ENCODE measurements at places on chromosomes 7 and 10.

DNA sequence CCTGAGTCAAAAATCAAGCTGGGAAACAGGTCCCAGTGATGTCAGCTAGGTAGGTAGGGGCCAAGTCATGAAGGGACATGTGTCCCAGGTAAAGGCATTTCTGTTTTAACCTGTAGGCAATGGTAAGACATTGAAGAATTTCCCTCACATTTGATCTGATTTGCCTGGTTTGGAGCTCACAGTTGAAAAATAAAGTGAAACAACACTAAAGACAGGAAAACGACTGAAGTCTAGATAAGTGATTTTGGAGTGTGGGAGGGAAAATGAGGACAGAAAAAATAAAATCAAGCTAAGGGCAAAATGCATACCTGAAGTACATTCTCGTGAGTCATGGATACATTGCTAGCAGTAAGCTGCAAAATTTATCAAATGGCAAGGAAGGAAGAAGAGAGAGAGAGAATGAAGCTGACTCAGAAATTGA is 169.9 kb downstream of the SKIDA1 start:
- no peak for DNase-seq

DNA sequence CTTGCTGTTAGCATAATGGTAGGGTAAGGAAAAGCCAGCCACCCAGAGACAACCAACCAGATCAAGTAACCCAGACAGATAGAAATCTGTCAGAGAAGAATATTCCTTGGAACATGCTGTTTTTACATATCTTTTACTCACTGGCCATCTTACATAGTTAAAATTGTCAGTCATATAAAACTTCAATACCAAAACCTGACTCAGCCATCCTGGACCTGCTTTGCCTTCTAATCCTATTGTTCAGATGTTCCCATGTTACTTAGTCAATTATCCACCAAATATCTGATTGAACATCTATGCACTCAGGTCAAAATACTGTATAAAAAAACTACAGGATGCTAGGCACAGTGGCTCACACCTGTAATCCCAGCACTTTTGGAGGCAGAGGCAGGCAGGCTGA is 466.5 kb upstream of the NRP1 start:
- DNase-seq = no peak

DNA sequence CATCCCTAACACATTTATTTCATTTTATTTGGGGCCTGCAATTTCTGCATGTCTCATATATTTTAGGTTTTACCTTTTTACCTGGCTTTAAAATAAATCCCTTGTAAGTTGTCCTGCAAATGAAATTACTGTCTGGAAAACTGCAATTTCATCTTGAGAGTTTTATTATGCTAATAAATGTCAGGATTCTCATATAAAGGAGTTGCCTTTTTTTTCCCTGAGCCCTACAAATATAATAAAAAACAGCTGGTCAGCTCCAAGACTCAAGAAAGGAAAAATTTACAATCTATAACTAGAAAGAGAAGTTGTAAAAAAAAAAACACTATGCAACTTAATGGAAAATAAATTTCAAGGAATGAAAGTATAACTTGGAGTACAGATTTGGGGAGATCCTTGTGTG is 108.7 kb downstream of the SH2D4B start:
- DNase-seq = no peak

- DNase-seq = no peak
Measured at GRCh38 chr10:130497056-130498010, 361.1 kb downstream of the GLRX3 start.

GRCh38 chr7:147915781-147916180 is 674.8 kb upstream of the C7orf33 start:
- no peak for DNase-seq

- no peak for DNase-seq
Measured at GRCh38 chr10:32350811-32351350, 3.9 kb upstream of the EPC1 start.

- DNase-seq = no peak
Measured at GRCh38 chr7:105524840-105525239, 2.8 kb upstream of the PUS7 start.

DNA sequence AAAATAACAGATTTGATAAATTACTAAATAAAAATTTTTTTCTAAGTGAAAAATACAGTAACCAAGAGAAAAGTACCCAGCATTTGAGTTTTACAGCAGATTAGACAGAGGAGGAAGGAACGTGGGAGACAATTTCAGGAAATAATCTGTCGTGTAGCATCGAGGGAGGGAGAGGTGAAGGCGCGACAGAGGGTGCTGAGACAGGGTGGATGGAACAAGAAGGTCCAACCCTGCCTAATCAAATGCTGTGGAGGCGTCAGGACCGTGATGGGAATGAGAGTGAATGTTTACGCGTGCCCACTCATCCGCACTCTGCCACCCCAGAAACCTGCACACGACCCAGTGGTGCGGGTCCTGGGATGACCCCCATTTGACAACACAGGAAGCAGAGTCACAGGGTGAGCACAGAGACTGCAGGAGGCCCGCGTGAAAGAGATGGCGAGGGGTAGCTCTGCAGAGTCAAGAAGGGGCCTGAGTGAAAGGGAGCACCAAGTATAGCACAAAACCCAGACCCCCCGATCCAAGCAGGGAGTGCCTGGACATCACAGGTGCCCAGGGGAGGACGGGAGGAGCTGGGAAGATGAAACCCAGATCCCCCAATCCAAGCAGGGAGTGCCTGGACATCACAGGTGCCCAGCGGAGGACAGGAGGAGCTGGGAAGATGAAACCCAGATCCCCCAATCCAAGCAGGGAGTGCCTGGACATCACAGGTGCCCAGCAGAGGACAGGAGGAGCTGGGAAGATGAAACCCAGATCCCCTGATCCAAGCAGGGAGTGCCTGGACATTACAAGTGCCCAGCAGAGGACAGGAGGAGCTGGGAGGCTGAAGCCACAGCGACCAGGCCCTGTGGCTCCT is 558.9 kb downstream of the DNAJB6 start:
- DNase-seq = no peak

GRCh38 chr7:111076205-111076604 is 14.7 kb upstream of the LRRN3 start:
- no peak for DNase-seq

GRCh38 chr7:122550545-122550944 is 148.4 kb downstream of the RNF133 start:
- no peak for DNase-seq

GRCh38 chr10:46326971-46327370 is 40.2 kb downstream of the ANTXRL start:
- DNase-seq = no peak

DNA sequence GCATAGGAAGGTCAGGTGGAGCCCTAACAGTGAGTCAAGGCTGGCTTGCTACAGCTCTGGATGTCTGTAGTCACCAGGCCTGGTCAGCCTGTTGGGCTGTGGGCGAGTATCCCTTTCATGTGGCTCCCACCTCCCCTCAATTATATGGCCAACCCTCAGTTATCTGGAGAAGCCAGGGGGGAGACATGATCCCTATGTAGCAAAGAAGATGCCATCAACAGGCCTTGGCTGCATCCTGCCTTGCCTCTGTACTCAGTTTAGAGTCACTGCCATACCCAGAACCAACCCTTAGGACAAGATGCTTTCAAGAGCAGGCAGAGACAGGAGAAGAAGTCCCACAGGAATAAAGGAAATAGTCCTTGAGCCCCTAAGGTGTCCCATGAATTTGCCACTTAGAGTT is 763.9 kb downstream of the GRID1 start:
- DNase-seq = no peak

DNA sequence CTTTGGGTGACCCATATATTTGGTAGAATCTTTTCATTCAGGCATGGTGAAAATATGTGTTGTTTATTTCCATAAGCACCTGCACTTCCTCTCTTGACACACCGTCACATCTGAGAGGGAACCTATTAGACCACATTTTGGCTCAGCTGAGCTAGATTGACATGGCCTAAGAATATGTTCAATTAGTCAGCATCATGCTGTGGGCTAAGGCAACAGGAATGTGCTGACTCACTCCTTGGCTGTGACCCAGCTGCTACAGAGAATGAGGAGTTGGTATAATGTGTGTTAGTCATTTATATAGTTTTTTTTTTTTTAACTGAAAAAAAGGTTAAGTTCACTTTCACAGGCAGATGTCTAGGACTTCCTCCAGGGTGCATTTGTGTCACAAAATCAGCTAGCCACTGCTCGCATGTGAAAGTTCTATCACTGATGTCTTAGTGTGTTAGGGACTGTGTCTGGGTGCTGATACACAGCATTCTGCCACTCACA is 180.6 kb downstream of the SEMA3E start:
- DNase-seq = peak; percentile 5

- DNase-seq = no peak
Measured at GRCh38 chr7:47253650-47254080, 328.2 kb downstream of the TNS3 start.

DNA sequence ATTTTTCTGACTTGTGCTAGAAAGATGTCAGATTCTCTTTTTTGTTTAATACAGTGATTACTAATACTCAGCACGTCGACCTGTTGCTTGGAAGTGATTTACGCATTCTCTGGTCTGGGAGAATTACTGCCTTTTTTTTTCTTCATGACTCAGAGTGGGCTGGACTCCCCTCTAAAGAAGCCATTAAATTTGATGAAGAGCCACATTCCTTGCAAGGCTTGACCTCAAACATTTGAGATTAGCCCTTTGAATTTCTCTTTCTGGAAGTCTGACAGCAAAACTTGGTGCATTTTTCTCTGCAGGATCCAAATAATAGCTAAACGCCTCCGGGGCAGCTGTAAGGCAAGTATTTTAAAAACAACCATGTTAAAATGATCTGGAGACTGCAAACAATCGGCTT is 171.6 kb downstream of the GALNT17 start:
- DNase-seq = no peak

- no peak for DNase-seq
Measured at GRCh38 chr7:69773535-69774225, 175.4 kb downstream of the AUTS2 start.

DNA sequence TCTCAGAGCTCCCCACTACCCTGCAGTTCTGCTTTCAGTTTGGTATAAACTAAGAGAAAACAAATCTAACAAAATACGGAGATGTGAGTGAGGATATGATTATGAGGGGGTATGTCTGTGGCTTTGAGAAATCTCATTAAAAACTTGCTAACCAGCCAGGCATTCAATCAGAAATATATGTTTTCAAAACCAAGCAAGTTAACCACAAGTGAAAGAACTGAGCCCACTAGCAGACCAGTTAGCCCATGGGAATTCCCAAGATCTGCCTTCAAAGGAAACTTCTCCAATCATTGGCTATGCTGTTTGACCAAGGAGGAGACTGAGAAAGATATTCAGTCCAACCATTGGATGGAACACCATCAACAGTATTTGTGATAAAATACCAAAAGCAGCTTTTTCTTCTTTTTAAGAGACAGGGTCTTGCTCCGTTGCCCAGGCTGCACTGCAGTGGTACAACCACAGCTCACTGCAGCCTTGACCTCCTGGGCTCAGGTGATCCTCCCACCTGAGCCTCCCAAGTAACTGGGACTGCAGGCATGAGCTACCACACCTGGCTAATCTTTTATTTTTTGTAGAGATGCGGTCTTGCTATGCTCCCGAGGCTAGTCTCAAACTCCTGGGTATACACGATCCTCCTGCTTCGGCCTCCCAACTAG is 41.2 kb downstream of the FGFR2 start:
- DNase-seq = no peak

DNA sequence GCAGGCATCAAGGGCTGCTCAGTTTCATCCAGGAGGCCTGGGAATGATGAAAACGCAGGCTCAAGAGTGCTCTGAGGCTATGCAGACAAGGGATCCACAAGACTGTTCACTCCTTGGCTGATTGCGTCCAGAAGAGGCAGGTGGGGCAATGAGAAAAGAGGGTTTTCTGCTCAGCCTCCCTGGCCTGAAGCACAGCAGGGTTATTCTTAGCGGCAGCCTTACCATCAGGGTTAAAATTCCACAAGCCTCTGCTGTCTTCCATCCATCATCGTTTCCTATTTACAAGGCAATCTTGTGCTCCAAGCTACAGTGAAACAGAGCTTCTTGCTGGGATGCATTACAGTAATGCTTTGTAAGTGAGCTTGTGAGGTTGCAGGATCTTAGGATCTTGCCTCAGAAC is 129.4 kb upstream of the SHH start:
- DNase-seq = no peak

DNA sequence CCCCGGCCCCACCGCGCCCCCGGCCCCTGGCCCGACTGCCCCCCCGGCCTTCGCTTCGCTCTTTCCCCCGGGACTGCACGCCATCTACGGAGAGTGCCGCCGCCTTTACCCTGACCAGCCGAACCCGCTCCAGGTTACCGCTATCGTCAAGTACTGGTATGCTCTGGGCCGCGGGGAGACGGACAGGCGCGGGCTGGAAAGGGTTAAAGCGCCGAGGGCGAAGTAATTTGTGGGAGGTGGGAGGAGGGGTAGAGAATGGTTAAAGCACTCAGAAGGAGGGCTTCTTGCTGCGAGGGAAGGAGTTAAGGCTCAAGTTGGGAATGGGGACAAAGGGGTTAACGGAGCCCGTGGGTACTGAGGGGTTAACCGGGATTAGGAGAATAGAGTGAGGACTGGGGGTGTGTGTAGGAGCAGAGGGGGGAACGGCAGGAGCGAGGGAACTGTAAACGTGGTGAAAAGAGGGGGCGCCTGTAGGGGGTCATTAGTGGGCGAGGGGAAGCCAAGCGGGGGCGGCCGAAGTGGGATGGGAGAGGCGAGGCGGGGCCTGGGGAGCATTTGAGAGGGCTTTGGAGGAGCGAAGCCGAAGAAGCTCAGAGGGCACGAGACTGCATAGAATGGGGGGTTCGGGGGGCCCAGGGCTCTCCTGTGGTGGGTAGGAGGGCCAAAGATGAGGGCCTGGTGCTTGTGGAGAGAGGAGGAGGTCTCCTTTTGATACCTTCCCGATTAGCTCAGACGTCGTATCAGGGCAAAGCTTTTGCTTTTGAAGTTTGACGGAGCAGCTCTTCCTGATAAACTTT is 605 bp downstream of the SUFU start:
- peak; percentile 68 for DNase-seq

DNA sequence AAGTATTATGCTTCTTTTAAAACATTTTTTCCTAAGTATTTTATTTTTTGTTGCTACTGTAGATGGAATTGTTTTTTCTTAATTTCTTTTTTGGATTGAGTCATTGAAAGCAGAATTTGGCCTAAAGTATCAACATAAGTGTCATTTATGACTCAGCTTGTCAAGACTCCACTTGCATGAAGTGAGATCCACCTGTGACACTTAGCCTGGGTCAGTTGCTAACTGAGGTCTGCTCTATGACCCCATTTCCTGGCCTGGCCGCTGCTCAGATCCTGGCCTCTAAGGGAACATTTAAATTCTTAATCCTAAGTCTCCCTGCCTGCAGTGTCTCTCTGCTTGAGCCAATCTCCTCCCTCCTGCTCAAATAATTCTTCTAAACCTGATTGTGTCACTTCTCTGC is 35.5 kb downstream of the TMEM270 start:
- DNase-seq = no peak

GRCh38 chr7:80182630-80183276 is 48.1 kb downstream of the GNAI1 start:
- no peak for DNase-seq

Data from right kidney (tissue), 9 donors.